NCI-H446 treated with DMSO at 0.1 percent for 48 hours (cell line): ENCODE measurements at places on chromosomes 2 and 18.
A peak's percentile ranks its signal among the peaks of the same experiment; 100 is the strongest.

DNA sequence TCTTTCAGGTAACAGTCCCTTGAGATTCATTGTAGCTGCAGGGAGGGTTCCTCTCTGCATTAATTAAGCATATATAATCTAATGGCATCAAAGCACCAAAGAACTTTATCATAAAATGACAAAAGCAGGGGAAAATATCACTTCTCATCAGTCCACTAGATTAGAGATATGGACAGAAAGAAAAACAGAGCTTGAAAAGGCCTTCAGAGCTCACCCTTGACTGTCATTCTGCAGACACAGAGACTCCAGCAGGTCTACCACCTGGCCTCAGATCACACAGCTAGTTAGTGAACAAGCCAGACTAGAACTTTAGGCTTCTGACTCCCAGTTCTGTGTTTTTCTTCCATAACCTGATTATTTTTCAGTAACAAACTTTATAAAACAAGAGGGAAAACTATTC lies 88.5 kb downstream of the FIGN start:
- DNase-seq = no peak

- no peak for DNase-seq
These were observed 18.8 kb downstream of the GALR1 start for GRCh38 chr18:77268456-77268855.

DNA sequence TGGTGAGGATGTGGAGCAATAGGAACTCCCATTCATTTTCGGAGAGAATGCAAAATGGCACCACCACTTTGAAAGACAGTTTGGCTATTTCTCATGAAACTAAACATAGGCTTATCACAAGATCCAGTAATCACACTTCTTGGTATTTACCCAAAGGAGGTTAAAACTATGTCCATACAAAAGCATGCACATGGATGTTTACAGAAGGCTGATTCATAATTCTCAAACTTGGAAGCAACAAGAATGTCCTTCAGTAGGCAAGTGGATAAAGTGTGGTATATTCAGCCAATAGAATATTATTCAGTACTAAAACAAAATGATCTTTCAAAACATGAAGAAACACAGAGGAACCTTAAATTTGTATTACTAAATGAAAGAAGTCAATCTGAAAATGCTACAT lies 440.6 kb downstream of the FBXO15 start:
- no peak for DNase-seq

DNA sequence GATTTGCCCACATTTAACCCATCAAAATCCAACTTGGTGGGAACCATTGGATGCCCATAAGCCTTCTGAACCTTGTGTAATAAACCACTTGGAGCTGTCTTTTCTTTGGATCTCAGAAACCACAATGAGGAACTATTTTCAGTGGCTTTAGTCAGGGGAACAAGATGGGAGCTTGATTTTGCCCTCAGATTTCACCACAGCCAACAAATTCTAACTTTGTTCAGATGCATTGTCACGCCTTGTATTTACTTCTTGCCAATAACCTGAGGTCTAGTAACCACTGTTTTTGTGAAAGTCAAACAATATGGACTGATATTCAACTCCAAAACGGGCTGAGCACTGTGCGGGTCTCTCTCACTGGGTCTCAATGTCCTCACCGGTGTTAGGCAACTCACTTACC lies 508.2 kb downstream of the TNS1 start:
- DNase-seq = no peak

DNA sequence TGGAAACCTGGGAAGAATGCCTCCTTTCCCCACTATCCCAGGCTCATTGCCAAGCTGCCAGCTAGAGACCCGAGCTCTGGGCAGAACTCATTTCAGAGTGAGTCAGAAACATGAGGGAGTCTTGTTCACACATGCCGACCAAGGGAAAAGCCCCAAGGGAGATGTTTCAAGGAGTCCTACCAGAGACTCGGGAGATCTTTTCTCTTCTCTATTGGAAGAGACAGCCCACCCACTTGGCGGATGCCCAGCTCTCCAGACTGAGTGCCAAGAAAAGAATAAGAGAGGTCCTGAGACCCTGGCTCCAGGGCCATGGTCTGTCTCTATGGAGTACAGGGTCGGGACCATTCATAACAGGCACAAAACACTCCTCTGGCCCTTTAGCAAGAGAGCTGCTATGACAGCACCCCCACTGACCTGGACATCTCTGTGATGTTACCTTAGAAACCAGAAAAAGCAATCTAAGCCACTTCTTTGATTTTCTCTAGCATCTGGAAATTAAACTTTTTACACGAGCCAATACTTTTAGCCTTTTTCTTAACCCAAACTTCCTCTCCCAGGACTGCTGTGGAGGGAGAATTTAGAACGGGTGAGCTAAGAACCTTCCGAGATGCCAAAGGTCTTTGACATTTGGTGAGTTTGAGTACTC lies 18.5 kb upstream of the IGFBP5 start:
- peak; percentile 98 for DNase-seq

- DNase-seq = no peak
These were observed 35.8 kb upstream of the METTL21A start for GRCh38 chr2:207660994-207661393.

GRCh38 chr2:122191331-122191730 lies 435.9 kb downstream of the TSN start:
- DNase-seq = peak; percentile 18

DNA sequence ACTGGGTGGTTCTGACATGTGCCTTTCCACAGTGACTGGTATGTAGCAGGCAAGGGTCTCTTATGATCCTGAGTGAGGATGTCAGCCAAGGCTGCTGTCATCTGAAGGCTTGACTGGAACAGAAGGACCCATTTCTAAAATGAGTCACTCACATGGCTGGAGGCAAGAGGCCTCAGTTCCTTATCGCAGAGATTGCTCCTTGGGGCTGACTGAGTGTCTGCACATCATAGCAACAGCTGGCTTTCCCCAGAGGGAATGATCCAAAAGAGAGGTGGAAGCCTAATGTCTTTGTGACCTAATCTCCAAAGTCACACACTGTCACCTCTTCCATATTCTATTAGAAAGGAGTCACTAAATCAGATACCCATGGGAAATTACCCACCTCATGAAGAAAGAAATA lies 114.0 kb downstream of the NEDD4L start:
- DNase-seq = no peak

DNA sequence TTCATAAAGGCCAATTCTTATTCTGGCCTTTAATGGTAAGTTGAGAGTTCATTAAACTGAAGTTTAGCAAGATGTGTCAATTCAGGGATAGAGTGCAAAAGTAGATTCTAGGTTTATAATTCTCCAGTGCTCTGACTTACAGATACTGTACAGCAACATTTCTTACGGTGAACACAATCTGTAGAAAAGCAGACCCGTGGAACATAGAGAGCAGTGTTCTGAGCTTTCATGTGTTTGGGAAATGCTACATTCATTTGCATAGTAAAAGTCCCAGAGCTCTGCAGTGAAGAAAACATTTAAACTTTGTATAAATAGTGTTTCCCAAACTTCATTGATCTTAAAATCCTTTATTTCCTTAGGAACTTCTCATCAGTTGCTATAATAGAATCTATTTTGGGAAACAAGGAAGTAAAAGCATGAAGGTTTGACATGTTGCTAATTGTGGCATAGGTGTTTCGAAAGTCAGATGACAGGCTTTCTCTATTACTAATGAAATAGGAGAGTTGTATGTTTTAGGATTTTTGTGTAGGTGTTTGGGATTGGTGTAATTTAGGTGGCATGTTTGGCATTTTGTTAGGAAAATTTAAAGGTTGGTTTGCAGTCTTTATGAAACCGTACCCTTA lies 138.2 kb downstream of the ASXL3 start:
- no peak for DNase-seq

- no peak for DNase-seq
These were observed 27.8 kb upstream of the CREB1 start for GRCh38 chr2:207501802-207502576.
